Coronary artery (tissue), 2 donors: ENCODE measurements at places on chromosomes 1 and 21.

DNA sequence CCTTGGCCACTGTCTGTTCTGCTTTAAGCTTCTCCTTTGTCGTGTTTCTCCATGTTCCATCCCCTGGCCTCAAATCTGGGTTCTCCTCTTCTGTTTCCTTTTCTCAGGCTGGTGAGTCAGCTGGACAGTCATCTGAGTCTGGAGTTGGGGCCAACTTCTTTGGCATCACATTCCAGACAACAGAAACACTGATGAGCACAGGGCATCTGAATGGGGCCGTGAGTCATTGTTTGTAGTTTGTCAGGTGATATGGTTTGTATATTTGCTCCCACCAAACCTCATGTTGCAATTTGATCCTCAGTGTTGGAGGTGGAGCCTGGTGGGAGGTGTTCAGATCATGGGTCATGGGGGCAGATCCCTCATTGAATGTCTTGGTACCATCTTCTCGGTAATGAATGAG is 14.3 kb upstream of the OLIG2 start:
- DNase-seq, result peak; percentile 29

GRCh38 chr1:47214549-47214948 is 17.5 kb downstream of the TAL1 start:
- no peak for DNase-seq

DNA sequence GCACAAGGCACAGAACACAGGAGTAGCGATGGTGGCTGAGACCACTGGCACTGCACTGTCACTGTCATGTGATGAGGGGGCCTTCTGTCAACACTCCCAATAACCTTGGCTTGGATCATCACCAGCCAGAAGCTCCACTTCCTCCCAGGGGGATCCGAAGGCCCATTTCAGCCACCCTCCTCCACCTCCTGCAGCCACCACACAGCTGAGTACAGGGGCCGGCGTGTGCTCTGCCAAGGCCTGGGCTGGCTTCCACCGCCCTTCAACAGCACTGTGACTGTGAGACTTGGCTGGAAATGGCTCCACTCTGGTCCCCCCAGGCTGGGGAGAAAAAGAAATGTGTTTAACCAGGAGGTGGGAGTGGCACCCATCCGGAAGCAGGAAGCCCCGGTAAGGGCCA is 9.9 kb upstream of the NADK start:
- no peak for DNase-seq

GRCh38 chr1:2505461-2505994 is 20.9 kb downstream of the PANK4 start:
- DNase-seq, result no peak

DNA sequence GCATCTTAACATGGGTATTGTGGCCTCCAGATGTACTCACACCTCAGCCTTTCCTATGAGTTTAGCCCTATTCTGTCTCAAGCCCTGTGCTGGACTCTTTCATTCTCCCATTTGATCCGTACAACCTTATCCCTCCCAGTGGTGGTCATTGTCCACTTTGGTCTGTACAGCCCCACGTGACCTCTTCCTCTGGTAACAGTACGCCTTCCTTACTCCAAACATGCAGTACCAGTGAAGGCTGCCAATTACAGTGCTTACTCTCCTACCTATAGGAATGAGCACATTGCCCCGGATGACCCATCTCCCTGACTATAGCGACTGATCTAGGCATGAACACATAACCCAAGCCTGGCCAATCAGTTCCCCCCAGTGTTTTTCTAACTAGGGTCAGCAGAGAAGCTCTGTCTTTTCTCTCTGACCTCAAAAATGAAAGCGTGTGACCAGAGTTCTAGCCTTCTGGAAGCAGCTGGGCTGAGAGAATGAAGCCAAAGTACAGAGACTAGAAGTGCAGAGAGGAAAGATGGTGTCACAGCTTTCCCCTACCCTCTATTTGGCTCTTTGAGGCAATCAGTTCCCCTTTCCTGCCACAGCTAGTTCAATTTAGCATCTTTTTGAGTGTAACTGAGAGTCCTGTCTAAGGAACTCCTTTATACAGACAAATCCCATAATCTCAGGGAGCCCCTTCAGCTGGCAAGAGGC is 9.9 kb upstream of the QSOX1 start:
- DNase-seq, result no peak

DNA sequence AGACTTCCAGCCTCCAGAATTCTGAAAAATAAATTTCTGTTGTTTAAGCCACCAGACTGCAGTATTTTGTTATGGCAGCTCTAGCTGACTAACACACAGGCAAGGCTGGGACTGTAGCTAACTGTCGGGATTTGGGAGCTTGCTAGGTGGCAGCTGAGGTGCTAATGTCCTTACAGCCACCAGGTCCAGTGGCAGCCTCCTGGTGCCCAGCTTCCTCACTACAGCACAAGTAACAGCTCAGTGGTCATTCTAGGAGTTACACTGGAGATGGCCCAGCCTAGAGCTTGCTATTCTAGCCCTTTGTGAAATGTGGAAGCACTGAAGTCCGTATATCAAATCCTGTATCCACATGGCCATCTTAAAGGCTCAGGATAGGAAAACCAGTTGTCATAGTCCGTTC is 4.3 kb upstream of the C1orf115 start:
- DNase-seq, result no peak

DNA sequence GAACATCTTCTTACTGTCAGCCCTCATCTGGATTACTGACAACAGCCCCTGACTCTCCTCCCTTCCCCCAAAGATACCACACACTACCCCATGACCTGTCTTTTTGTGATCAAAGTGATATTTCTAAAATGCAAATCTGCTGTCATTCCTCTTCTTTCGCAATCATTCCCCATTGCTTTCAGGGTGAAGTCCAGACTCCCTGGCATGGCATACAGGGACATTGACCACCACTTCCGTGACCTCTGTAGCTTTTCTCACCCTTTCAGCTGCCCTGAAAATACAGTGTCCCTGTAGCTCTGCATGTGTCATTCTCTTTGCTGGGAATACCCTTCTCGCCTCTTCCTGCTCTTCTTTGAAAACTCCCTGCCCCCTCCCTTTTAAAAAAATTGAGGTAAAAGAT is 4.1 kb downstream of the SERINC2 start:
- DNase-seq, result no peak
